Stimulated activated CD8-positive, alpha-beta memory T cell treated with anti-CD3 and anti-CD28 coated beads, Interleukin-15, amount 100 ng/mL, for 4 hours (primary cell): ENCODE measurements at places on chromosomes 6 and 20.

DNA sequence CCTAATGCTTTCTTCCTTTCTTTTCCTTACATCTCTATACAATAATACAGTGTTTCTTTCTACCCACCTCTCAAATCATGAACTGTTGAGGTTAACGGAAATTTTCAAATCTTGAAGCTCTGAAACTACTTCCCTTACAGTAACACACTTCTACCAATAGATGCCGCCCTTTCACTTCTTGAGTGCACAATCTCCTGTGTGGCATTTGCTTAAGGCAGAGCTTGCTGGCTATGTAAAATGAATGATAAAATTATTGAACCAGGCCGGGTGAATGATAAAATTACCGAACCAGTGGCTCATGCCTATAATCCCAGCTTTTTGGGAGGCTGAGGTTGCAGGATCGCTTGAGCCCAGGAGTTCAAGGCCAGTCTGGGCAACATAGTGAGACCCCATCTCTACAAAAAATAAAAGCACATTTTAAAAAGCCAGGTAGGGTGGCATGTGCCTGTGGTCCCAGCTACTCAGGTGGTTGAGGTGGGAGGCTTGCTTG is 56.8 kb downstream of the KCNS1 start:
- no peak for DNase-seq

GRCh38 chr6:46961711-46962110 is 40.0 kb upstream of the ADGRF5 start:
- DNase-seq, result no peak

DNA sequence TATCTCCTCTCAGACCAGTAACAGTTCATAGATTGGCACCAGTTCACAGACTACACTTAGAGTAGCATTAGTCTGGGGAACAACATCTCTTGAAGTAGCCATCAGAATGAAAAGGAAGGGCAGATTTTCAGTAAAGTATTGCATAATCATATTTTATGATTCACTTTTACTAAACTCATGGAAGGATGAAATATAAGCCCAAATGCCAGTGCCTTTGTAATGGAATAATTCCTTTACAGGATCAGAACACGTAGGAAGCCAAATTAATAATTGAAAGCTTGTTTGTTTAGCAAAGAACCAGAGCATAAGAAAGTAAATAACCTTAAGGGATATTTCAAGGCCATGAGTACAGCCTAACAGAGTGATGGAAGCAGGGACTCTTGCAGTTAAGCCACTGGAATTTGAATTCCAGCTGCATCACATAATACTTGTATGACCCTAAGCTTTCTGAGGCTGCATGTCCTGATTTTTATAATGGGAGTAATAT is 11.4 kb upstream of the LOC128125822 start:
- DNase-seq, result no peak

DNA sequence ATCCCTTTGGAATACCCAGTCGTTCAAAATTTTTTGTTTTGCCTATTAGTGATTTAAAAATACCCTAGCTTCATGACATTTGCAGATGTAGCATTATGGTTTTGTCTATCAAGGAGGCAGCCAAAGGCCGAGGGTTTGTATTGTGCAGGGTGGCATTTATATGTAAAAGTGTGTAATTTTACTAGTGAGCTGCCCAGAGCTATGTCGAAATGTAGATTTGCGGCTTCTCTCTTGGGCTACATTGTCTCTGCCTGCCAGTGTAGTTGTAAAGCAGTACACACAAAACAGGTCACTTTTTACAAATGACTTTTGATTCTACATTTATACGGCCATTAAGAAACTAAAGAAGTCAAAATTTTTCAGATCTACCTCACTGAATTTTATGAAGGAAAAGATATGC is 87.7 kb downstream of the TSHZ2 start:
- no peak for DNase-seq

- no peak for DNase-seq
These were observed 801 bp downstream of the FBXL4 start for GRCh38 chr6:98946879-98947410.

GRCh38 chr6:42226645-42227143 is 9.0 kb upstream of the MRPS10 start:
- no peak for DNase-seq

DNA sequence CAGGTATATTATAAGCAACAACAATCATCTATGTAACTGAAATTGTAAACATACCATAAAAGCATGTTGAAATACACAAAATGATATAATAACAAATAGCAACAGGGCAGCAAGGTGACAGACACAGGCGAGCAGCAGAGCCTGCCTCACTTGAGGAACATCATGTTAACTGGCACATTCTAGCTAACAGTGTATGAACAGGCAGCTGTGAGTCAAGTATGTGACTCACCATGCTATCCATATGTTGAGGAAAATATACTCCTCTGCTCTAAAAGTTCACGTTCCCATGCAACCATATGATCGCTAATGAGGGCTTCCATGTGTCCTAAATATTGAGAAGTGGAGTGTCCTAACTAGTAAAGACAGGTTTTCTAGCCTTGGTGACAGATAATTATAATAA is 18.4 kb downstream of the SERAC1 start:
- no peak for DNase-seq

DNA sequence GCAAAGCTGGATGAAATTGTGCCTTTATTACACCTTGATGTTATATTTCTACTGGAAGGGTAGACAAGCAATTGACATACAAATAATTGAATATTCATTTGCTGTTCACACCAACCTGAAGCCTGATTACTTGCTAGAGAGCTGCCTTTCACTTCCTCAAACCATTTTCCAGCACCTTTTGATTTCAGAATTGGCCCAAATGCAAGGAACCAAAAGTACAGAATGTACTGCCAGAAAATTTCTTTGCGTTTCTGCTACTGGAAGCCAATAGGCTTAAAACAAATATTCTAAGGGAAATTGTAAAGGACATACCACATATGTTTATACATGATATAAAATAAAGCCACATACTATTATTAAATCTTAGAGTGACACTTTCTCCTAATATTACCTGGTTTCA is 94.5 kb downstream of the RFPL4B start:
- no peak for DNase-seq

DNA sequence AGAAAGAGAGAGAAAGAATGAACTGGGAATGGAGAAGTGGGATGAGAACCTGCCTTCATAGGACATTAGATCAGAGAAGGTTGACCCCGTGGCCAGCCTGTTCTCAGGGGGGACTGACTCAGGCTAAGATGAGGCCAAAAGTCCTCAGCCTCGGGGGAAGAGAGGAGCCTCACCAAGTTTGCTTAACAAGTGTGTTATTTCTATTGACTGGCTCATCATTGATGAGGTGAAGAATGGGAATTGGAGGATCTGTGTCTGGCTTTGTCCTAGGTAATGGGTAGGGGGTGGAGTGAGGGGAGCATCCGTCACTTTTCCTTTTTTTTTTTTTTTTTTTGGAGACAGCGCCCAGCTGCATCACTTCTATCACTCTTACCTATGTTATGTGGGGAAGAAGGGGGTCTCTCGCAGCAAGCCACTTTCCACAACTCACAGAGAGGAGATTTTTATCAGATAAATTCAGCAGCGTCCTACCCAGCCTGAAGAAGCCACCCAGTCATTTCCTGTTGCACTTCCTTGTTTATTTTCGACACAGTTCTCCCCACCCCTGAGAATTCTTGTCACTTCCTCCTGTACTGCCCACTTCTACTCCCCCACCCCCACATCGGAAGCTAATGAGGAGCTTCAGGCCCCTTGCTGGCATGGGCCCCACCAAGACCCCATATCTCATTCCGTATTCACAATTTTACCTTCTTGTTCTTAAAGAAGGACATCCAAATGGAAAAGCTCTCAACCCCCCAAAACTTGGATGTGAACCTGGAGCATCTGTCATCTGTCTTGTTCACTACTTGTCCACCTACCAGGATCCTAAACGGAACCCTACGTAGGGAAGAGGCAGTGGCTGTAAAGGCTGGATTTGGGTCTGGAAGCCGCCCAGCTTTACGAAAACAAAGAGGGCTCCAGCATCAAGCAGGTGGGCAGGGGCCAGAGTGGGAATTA is 2.8 kb upstream of the RNASET2 start:
- DNase-seq, result no peak

- no peak for DNase-seq
These were observed 907.5 kb downstream of the C6orf118 start for GRCh38 chr6:164401871-164402270.

DNA sequence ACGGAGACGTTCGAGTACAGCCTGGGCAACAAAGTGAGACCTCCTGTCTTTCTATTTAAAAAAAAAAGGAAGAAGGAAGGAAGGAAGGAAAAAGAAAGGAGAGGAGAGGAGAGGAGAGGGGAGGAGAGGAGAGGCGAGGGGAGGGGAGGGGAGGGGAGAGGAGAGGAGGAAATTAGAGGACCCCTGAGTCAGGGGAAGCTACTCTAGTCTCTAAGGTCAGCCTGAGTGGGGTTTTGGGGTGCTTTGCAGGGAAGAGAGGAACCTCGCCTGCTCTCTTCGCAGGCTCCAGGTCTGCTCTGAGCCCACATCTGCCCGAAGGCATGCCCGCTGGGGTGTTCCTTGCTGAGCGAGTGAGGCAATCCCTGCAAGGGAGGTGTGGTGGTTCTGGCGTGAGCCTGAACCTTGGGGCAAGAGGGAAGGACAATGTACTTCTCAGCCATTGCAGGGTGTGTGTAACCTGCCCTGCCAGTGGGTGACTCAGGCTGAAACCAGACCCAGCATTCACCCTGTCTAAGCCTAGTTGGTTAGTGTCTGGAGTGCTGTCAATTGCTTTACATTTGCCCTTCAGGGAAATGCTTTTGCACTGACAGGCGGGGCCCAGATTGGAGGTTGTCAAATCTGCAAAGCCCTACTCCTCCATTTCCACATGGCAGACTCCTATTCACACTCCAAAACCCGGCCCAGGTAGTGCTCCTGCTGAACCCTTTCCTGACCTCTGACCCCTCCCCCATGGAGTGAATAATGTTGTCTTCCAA is 15.3 kb upstream of the MMP9 start:
- DNase-seq, result no peak

DNA sequence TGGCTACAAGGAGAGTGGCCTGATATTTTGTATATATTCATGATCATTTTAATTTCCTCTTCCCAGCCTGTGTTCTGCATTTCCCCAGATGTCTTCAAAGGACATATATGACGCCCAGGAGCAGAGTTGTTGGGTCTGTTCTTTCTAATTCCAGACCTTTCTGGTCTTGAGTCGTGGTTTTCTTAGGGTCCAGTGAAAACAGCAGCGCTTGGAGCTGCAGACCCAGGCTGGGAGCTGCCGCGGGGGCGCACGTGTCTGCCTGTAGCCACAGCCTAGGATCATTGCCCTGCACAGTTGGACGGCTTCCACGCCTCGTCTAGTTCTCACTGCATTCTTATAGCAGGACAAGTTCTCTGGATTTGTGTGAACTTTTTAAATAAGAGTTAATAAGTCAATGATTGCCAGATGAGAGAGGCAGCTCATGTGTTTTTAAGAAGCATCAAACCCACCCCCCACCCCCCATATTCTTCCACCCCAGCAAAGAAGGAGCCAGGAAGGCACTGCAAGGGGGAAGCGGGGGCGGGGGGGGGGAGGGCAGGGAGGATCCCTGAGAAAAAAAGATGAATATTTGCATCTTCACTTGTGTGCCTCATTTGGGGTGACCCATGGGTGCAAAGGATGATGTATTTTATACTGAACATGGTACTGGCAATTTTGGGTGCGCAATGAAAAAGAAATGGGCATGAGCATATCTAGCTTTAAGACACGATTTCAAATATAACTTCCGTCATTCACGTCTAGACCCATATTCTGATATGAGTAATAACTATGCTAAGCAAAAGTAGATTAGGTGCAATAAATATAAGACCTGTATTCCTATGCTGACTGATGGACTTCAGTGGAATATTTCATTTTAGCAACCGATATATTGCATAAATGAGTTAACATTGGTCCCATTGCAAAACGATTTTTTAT is 160.0 kb downstream of the TBXT start:
- no peak for DNase-seq

DNA sequence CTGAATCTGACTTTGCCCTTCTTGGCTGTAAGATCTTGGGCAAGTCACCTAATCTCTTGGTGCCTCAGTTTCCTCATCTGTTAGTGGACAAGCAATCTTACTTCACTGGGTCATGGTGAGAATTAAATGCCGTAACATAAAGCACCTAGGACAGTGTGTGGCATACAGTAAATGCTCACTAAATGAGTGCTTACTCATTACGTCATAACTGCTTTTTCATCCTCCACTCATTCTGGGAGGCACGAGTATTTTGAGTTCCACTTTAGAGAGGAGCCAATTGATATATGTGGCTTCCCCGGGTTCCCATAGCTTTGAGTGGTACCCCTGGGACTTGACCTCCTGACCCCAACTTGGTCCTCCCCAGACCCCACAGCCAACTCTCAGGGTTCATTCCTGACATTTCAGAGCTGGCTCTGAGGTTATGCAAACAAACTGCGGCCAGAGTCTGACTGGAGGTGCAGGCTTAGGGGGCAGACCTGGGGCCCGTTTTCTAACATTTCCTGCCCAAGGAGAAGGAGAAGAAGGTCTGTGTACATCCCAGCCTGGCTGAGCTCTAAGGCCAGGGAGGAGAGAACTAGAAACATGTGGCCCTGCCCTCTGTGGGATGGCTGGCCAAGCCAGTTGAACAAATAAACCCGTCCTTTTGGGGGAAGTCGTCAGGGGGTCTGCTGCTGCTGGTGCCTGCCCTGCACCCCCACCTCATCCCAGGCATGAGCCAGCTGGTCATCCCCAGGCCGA is 5.8 kb downstream of the ANGPT4 start:
- DNase-seq, result no peak

DNA sequence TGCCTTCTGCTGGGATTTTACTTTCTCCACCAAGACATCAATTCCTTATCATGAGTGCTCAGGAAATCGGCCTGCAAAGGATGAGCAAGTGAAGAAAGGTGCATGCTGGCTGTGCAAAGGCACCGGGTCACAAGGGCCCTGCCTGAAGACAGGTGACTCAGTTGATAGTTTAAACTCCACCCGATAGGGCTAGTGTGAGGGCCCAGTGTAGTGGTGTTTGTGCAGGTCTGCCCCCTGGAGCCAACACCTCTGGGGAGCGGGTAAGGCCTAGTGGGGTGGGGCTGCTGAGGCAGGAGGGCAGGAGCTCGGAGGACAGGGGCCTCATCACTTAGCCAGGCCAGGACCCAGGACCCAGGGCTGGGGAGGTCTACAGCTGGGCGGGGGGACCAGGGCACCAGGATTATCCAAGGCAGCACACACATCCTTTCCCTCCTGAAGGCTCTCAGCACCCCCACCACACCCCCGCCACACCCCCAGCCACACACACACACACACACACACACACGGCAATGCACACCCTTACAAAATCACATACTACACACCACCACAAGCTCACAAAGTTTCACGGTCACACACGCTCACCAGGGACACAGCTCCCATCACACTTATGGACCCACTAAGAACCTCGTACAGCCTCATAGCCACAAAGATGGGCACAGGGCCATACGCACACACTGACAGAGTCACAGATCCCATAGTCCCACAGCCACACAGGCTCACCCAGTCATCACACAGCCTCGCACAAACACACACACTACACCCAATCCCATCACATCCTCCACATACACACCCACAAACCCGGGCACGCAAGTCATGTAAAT is 75.4 kb downstream of the GRM4 start:
- DNase-seq, result no peak

GRCh38 chr20:35216541-35216940 is 9.9 kb upstream of the MMP24 start:
- DNase-seq, result no peak
